ENCODE measurements at places on chromosomes 4 and X. TPM values are rescaled to one million over a fixed set of nuclear protein-coding genes. Genes with fewer than 3 reads are reported as not detected.

Gene TRIM60
- not detected for total RNA-seq

Gene RNF212
- total RNA-seq = not detected

Gene HSD17B13
- not detected for total RNA-seq

Gene FRMD7
- not detected for total RNA-seq

- no peak for DNase-seq
These were observed 96.3 kb upstream of the NKX1-1 start for GRCh38 chr4:1502501-1502886.

DNA sequence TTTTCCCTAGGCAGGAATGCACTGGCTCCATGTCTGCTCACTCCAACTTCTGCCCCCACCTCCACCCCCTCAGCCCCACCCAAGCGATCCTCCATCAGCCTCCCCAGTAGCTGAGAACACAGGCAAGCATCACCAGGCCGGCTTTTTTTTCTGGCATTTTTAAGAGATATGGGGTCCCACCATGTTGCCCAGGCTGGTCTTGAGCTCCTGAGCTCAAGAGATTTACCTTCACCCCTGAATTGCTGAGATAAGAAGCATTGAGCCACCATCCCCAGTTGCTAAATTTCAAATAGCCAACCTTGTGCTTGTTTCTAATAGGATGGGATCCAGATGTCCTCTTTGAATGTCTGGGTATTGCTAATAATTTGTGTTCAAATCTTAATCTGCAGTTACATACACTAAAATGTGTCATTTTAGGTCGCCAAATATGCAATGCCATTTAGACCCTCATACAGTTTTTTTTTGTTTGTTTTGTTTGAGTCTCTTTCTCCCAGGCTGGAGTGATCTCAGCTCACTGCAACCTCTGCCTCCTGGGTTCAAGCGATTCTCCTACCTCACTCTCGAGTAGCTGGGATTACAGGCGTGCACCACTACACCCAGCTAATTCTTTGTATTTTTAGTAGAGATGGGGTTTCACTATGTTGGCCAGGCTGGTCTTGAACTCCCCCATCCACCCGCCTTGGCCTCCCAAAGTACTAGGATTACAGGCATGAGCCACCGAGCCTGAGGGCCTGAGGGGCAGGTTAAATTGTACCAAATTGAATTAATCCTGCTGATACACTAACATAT, 8.8 kb downstream of the LARP7 start:
- no peak for DNase-seq

DNA sequence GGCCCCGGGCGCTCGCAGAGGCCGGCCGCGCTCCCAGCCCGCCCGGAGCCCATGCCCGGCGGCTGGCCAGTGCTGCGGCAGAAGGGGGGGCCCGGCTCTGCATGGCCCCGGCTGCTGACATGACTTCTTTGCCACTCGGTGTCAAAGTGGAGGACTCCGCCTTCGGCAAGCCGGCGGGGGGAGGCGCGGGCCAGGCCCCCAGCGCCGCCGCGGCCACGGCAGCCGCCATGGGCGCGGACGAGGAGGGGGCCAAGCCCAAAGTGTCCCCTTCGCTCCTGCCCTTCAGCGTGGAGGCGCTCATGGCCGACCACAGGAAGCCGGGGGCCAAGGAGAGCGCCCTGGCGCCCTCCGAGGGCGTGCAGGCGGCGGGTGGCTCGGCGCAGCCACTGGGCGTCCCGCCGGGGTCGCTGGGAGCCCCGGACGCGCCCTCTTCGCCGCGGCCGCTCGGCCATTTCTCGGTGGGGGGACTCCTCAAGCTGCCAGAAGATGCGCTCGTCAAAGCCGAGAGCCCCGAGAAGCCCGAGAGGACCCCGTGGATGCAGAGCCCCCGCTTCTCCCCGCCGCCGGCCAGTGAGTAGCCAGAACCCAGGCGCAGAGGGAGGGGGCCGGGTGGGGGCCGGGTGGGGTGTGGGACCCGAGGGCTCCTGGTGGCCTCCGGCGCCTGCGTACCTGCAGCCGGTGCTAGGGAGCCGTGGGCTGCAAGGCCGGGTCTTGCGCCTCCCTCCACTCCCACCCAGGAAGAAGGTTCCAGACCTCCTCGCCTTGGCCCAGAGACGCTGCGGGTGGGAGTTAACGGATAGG, 534 bp downstream of the MSX1 start:
- DNase-seq = no peak

Measured in Caki2 (cell line).